ENCODE measurements at places on chromosomes 3 and 15.

DNA sequence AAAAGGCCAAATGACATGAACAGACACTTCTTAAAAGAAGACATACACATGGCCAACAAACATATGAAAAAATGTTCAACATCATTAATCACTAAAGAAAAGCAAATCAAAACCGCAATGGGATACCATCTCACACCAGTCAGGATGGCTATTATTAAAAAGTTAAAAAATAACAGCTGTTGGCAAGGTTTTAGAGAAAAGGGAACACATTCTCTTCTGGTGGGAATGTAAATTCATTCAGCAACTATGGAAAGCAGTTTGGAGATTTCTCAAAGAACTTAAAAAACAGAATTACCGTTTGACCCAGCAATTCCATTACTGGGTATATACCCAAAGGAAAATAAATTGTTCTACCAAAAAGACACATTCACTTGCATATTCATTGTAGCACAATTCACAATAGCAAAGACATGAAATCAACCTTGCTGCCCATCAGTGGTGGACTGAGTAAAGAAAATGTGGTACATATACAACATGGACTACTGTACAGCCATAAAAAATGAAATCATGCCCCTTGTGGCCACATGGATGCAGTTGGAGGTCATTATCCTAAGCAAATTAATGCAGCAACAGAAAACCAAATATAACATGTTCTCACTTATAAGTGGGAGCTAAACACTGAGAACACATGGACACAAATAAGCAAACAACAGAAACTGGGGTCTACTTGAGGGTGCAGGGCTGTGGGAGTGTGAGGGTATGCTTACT, 190.7 kb upstream of the MCTP2 start:
- no peak for DNase-seq

GRCh38 chr3:31776016-31776415, 205.0 kb downstream of the OSBPL10 start:
- DNase-seq, result no peak

DNA sequence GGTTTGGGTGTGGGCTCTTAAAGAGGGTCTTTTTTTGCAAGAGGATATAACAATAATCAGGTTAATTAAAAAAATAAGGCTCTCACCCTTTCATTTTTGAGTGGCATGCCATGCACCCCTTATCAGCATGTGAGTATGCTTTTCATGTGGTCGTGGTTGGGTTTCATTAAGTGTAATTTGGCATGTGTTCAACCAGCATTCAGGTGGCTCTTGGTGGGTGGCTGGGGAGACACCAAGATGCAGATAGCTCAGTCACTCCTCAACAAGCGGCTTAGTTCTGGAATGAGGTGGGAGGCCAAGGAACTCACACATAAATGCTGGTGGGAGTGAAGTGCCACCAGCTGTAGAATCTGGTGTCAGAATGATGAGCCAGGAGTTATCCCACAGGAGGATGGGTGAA, 66.8 kb downstream of the FLNB start:
- no peak for DNase-seq

DNA sequence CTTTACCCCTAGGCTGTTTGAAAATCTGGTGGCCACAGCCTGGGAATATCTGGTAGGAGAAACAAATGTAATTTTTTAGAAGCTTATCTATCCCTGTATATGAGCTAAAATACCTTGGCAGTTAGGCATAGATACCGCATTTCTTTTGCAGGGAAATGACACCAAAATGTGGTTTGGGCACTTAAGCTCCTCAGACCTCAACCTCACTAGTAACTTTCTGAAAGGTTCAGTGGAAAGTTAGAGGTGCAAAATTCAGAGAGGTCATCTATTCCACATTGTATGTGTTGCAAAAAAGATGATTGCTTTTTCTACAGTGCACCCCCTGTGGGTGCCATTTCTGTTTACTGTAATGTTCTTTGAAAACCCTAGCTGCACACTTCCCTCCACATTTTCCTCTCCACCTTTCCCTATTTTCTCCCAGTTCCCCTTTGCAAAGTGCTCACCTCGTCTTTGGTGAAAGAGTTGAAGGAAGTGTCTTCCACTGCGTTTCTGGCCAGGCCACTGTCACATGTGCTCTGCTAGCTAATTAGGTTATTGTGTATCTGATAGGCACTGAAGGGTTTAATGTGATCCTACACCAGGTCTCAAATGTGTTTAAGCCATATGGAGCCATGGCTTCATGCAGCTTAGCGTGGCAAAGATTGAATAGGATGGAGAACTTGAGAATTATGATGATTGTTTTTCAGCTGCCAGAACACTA, 1.3 kb downstream of the SACM1L start:
- DNase-seq, result peak; percentile 29

DNA sequence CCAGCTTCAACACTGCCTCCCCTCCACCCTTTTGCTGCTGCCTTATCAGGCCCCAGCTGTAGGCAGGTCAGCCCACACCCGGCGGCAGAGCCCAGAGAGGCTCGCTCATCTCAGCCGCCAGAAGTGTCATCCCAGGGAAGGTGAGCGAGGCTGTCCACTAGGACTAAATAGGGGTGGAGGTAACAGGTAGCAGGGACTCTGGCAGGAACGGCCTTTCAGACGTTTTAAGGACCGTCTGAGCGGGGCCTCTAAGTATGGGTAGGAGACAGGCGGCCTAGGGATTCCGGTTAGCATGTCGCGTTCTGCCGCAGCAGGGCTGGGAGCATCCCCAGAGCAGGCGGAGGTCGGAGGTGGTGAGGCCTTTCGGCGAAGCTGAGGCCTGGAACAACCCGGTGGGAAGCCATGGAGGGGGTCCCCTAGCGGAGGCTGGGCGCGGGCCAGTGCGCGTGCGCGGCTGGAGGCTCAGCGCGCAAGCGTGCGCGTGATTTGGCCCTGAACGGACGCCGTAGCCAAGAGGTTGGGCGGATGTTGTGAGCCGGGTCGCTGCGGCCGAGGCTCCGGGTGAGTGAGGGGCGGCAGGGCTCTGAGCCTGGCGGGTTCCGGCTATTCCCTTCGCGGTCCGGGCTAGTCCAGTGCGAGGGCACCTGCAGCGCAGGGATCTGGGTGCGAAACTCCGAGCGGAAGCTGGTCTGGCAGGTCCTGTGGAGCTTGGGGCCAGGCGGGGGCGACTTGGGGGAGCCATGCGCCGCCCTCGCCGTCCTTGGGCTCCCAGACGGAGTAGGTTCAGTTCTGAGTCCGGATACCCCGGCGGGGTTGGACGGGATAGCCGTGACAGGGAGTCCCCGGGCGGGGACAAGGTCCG, at the start of the genes MST1 and RNF123:
Gene MST1 (minus strand): TSS at position 429 of the 862 bp plus-strand sequence. CDS start 783 bp downstream, outside the sequence.
Gene RNF123 (plus strand): TSS at position 512 of the 862 bp plus-strand sequence. CDS start 1,609 bp downstream, outside the sequence.
- peak; percentile 88 for DNase-seq

DNA sequence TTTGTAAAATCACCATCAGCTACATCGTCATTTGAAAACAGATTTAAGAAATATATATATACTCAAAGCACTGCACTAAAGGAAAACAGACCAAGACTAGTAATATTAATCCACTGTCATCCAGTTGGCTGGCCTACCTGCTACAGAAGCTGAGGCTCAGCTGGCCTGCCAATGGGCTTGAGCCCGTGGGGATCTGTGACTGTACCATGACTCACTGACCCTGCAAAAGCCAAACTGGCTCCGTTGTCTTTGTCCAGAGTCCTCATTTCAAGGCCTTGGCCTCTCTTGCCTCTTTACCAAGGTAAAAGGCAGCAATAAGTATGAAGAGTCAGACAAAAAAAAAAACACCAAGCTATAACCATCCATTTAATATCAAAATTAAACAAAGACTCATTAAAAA, 463.5 kb upstream of the RASGRP1 start:
- no peak for DNase-seq

DNA sequence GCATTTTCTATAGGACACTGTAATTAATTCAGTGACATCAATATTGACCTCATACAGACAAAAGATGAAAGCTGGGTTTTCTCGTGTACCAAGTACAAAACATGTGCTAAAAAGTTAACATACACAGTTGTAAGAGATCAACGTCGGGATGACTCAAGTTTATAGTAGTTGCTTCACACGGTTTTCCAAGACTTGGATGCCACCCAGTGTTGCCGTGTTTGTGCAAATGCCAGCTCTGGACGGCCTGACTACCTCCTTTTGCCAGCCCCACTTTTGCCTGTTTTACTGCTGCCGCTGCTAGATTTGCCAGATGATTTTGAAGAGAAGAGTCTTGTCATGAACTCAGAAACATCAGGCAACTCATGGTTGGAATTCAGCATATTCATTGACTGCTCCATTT, 17.6 kb downstream of the EMC7 start:
- DNase-seq, result no peak

- no peak for DNase-seq
These were observed 96.0 kb upstream of the CLSTN2 start for GRCh38 chr3:139839014-139839413.

- no peak for DNase-seq
These were observed 30.2 kb upstream of the PYGO1 start for GRCh38 chr15:55618387-55618786.

- DNase-seq, result no peak
These were observed 16.3 kb downstream of the VPS39 start for GRCh38 chr15:42191610-42192346.

GRCh38 chr15:43541785-43542184, 24.4 kb downstream of the MAP1A start:
- DNase-seq, result peak; percentile 8

DNA sequence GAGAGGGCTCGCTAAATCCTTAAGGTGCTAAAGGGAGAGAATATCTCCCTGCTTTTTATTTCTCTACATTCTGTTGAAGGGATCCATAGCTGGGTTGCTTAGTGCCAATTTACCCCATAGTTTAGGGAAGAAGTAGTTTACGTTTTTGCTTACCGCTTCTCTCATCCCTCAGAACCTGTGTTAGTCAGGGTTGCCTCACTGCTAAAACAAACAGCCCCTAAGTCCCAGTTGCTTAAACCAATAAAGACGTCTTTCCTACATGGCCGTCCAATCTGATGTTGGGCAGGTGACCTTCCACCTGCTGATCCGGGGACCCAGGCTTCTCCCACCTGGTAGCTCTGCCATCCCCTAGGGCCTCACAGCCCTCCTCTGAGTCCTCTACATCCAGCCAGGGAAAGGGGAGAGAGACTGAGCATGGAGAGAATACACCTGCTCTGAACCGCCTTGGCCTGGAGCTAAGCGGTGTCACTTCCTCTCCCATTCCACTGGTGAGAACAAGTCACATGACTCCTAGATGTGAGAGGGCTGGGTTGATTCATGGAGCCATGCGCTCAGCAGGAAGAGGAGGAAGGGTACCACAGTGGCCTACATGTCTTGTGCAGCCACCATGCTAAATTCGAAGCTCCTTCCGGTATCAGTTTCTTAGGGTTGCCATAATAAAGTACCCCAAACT, 26.3 kb downstream of the DNASE1L3 start:
- DNase-seq, result no peak

DNA sequence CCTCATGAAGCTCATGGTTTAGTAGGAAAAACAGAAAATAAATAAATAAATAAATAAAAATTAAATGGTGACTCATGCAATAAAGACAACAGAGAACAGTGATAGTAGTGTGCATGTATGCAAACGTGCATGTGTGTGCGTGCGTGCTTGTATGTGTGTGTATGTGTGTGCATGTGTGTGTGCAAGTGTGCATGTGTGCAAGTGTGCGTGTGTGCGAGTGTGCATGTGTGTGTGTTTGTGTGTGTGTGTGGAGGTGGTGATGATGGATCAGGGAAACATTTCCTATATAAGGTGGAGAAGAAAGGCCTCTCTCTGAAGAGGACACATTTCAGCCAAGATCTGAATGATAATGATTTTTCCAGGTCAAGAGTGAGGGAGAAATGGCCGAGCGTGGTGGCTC, 47.2 kb downstream of the CACNA2D3 start:
- no peak for DNase-seq

- DNase-seq, result no peak
These were observed 2.7 kb upstream of the CSTA start for GRCh38 chr3:122322095-122323075.

GRCh38 chr15:69999392-70000085, 98.2 kb downstream of the TLE3 start:
- DNase-seq, result no peak

- no peak for DNase-seq
These were observed 39.6 kb downstream of the ZNF860 start for GRCh38 chr3:32021155-32021554.

DNA sequence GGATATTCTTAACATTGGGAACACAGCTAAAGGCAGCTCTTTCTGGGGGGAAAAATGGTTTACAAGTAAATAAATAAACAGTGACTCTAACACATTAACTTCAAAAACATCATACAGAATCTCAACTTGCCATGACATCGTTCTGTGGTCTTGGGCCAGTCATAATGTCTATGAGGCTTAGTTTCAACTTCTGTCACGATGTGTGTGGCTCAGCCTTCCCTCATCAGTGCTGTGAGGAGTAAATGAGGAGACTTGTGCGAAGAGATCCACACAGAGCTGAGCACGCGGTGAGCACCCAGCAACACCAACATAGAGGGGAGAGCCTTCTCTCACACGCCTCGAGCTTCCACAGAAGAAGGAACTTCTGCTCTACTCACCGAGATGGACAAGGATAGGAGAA, 49.0 kb downstream of the DZIP1L start:
- DNase-seq, result no peak

DNA sequence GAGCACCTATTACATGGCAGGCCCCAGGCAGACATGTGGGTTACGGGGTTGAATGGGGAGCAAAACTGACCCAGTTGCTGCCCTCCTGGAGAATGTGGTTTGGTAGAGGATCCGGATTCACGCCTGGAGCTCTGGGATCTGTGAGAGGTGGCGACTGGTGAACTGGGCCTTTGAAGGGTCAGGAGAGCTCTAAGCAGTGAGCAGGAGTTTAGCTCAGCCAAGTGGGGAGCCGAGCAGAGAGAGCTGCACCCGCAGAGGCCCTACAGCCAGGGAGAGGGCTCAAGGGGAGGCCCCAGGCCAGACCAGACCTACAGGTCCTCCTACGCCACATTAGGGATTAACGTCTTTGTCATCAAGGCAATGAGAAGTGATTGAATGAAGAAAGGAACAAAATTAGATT, 179.8 kb upstream of the TLE3 start:
- DNase-seq, result no peak

- no peak for DNase-seq
These were observed 796 bp upstream of the DOCK3 start for GRCh38 chr3:50673931-50674330.

DNA sequence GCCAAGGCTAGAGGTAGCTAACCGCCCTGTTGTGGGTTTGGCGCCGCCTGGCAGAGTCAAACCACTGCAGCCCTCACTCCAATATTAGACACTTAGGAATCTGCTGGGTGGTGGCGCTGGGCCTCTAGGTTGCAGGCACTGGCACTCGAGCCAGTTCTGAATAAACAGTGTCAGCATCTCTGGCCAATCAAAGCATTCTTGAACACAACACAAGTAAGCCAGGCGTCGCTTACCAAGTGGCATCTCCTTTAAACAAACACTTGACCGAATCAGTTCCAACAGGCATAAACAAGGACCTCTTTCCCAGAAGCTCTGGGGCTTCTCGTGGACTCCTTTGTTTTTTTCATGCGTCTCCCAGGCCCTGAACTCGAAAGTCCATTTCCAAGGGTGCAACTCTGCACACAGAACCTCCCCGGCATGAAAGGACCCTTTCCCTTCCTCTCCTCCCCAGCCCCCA, 82.3 kb downstream of the LRIG1 start:
- DNase-seq, result no peak

GRCh38 chr3:168585544-168585943, 489.8 kb upstream of the GOLIM4 start:
- no peak for DNase-seq

- no peak for DNase-seq
These were observed 19.7 kb upstream of the PTPRG start for GRCh38 chr3:61541694-61542093.

GRCh38 chr15:99961011-99961441, 227.8 kb upstream of the LYSMD4 start:
- DNase-seq, result peak; percentile 76
